ENCODE measurements at places on chromosomes 2 and 18.

DNA sequence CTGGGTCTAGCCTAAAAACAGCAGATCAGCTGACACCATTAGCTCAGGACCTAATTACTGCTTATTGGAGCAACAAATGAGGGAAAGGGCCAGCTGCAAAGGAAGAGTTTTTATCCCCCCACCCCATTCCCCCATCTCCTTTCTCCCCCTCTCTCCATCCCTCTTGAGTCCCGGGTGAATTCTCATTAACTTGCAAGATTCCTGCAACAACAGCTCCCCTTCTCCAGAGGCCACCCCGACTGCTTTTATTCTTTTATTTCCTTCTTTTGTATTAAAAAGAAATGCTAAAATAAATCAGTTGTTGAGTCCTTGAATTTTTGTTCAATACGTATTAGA lies 473 bp upstream of the NOL4 start:
- peaks cover 5% of the 10 kb centered on the region for H3K27me3 ChIP-seq
- H3K36me3 ChIP-seq = no peaks in the 10 kb centered on the region
- H3K4me1 ChIP-seq = peaks cover 31% of the 10 kb centered on the region
- no peak overlapping the region for H3K27ac ChIP-seq
- peak overlapping the region; percentile 63 for H3K4me3 ChIP-seq
- DNase-seq = no peak

DNA sequence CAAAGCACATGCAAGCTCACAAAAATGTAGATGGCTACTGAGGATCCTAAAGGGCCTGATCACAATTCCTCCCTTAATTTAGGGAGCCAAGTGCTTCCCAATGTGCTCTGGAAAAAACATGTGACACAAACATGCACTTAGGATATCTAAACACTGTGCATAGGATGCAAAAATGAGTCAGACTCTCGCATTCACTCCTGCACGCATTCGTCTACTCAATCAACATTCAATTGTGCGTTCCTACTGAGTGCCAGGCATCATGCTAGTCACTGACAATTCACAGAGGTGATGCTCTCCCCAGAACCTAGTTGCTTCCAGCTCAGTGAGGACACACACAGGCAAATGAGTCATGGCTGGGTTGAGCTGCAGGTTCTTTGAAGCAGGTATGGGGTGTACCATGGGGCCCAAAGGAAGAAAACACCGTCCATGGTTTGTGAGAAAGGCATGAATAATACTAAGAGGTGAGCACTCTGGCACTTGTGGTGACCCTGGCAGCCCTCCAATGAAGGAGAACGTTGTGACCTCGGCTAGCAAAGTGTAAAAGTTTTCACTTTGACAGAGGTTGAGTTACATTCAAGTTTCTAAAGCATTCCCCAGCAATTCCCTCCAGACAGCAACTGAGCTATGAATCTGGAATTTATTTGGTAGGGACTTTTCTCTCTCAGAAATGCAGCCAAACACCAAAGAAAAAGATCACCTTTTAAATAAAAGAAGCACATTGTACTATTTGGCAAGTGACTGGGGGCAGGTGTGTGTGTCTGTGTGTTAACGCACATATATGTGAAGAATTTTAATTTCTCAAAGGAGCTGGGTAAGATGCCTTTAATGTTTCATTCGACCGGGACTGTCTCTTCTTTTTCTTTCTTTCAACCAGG lies 173.3 kb downstream of the ALPK2 start:
- H3K4me3 ChIP-seq = no peak overlapping the region
- no peaks in the 10 kb centered on the region for H3K27me3 ChIP-seq
- H3K4me1 ChIP-seq = no peaks in the 10 kb centered on the region

DNA sequence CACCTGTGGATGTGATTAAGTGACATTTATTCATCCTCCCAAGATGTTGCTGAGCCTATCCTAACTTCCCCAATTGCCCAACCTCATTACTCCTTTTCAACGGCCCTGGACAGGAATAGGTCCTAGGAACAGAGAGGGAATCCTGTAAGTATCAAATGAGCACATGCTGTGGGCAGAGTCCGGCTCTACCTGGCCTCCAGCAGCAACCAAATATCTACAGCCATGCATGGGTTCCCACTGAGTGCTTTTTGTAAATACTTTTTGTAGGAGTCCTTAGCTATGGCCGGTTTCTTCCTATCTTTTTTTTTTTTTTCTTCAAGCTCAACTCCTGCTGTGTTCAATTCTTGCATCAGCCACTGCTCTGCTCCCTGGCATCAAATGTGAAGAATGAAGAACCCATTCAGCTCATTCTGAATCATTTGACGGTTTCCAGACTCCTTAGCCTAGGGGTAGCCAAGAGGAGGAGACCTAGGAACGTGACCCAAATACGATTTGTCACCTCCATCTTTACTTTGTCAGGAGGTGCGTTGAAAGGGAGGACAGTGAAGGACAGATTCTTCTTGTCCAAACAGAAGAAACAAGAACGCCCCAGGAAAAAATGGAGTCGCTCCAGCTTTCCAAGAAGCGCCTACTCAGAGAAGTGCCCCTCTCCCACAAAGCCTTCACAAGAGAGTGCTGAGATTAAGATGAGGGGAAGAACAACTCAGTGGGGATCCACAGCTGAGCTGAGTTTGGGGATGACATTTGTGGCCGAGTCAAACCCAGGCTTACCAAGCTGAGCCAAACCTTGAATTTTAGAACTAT lies 46.7 kb upstream of the LCLAT1 start:
- H3K4me1 ChIP-seq = peaks cover 20% of the 10 kb centered on the region
- H3K27me3 ChIP-seq = no peaks in the 10 kb centered on the region
- H3K27ac ChIP-seq = no peak overlapping the region
- no peak for DNase-seq
- H3K36me3 ChIP-seq = no peaks in the 10 kb centered on the region
- H3K4me3 ChIP-seq = no peak overlapping the region

DNA sequence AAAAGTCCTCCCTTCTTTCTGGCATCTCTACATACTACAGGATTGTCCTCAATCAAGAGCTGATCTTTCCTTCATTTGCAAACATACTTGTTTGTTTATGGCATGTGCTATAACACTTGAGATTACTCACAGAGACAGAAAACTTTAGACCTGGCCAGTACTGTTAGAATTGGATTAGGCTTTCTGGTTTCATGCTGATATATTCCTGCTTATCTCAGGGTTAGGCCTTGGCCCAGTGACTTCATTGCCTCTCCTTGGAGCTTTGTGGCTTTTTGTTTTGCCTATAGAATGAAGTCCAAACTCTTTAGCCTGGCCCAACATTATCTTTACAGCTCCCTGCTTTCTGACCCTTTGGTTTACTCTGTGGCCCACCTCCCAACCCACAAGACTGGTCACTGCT lies 363.3 kb downstream of the ALK start:
- peaks cover 24% of the 10 kb centered on the region for H3K27me3 ChIP-seq
- H3K4me3 ChIP-seq = no peak overlapping the region
- no peak overlapping the region for H3K27ac ChIP-seq
- H3K4me1 ChIP-seq = no peaks in the 10 kb centered on the region

DNA sequence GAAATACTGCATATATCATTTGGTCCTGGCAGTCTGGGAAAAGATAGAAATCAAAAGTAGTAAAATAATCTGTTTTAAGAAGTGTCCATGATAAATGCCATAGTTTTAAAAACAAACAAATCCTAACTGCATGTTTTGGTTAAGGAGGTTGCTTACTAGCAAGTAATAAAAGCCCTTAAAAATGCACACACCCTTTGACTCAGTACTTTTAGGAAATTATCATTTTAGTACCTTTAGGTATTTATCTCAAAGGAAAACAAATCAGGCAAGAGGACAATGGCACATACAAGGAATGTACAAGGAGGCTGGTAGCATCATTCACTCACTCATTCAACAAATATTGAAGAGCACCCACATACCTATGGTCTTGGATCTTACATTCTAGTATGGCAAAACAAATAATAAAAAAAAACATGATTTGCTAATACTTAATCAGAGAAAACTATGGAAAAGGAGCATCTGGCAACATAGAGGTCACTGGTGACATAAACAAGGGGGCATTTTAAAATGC lies 67.6 kb downstream of the OLA1 start:
- no peaks in the 10 kb centered on the region for H3K4me1 ChIP-seq
- no peak overlapping the region for H3K27ac ChIP-seq
- H3K4me3 ChIP-seq = no peak overlapping the region
- no peak for DNase-seq
- H3K36me3 ChIP-seq = no peaks in the 10 kb centered on the region
- no peaks in the 10 kb centered on the region for H3K27me3 ChIP-seq

DNA sequence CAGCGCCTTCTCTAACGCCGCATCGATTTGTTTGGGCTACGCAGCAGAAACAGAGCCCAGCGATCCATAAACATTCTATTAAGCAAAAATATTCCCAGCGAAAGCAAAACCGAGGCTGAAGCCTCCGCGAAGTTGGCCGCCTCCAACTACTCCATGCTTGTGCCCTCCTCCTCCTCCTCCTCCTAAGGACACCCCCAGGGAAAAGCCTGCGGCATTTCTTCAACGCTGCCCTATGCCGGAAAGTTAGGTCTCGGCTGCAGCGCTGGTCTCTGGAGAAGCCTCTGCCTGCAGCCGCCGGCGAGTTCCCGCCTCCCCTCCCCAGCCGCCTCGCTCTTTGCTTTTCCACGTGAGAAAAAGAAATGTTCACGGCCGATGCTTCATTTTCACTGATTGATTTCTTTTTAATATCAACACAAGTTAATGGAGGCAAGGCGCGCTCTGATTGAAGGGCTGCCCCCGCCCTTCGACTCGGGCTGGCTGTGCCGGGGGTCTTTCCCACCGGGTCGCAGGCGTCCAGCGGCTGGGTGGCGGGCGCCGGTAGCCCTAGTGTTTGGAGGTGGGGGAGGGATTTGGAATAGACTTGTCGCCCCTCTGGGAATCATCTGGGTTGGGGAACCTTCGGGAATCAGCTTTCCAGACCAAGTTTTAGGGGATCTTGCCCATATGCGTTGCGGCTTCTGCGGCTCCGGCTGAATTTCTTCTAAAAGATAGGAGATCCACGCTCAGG lies 3.9 kb downstream of the NRP2 start:
- peak overlapping the region; percentile 87 for H3K27ac ChIP-seq
- peaks cover 30% of the 10 kb centered on the region for H3K27me3 ChIP-seq
- H3K4me3 ChIP-seq = peak overlapping the region; percentile 69

DNA sequence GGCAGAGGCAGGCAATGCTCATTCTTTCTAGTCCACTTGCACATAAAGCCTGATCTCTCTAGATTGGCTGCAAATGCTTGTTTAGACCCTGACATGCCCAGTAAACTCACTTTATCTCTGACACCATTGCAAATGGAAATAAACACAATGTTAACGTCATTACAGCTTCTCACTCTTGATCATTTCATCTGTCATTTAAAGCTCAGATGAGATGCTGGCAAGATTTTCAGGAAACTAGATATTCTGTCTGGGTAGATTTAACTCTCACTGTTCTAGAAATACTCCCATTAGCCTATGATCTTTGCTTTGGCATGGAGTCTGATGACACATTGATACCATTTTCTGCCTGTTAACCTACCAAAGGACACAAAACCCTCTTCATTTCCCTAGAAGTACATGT lies 320.7 kb upstream of the HNRNPA3 start:
- H3K4me3 ChIP-seq = no peak overlapping the region
- H3K27me3 ChIP-seq = no peaks in the 10 kb centered on the region
- H3K27ac ChIP-seq = no peak overlapping the region
- no peak for DNase-seq

DNA sequence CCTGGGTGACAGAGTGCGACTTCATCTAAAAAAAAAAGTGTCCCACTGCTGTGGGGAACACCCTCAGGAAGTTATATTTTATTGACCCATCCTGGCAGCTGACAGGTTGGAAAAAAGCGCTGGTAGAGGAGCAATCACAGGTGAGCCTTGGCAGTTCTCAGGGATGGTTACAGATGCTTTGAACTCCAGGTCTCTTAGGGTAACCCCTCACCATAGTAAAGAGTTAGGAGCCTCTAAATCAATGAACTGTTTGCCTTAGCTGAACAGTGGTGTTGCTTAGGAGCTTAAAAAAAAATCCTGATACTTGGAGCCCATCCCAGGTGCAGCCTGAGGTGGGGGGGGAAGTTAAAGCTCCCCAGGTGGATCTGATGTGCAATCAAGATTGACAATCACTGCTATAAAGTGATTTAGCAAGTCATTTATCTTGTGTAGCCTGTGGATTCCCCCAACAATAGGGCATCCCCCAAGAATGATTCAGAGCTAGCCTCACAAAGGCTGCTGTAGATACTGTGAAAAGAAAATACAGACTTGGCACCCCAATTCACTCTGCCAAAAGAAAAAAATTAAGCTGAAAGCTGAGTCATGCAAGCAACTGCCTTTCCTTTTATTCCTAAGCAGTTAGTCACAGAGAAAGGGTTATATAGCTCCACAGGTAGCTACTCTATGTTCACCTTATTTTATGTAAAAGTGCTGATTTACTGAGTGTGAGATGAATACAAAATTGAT lies 14.8 kb downstream of the SLC16A14 start:
- H3K36me3 ChIP-seq = no peaks in the 10 kb centered on the region
- no peak overlapping the region for H3K4me3 ChIP-seq
- H3K27me3 ChIP-seq = no peaks in the 10 kb centered on the region
- DNase-seq = no peak
- peaks cover 49% of the 10 kb centered on the region for H3K4me1 ChIP-seq

GRCh38 chr2:67043781-67044478 lies 353.2 kb upstream of the ETAA1 start:
- no peaks in the 10 kb centered on the region for H3K27me3 ChIP-seq
- no peak for DNase-seq
- no peaks in the 10 kb centered on the region for H3K4me1 ChIP-seq

GRCh38 chr2:160368988-160369930 lies 124.3 kb downstream of the RBMS1 start:
- peaks cover 29% of the 10 kb centered on the region for H3K36me3 ChIP-seq
- no peaks in the 10 kb centered on the region for H3K27me3 ChIP-seq
- no peak overlapping the region for H3K4me3 ChIP-seq
- H3K4me1 ChIP-seq = peaks cover 98% of the 10 kb centered on the region
- no peak overlapping the region for H3K27ac ChIP-seq

- H3K27me3 ChIP-seq = no peaks in the 10 kb centered on the region
- H3K36me3 ChIP-seq = no peaks in the 10 kb centered on the region
- H3K27ac ChIP-seq = peak overlapping the region; percentile 16
- peaks cover 36% of the 10 kb centered on the region for H3K4me1 ChIP-seq
These were observed 36.0 kb upstream of the BIN1 start for GRCh38 chr2:127142663-127143630.

Data from esophagus squamous epithelium (tissue), 5 donors.